ENCODE measurements at places on chromosomes 6 and 20.

DNA sequence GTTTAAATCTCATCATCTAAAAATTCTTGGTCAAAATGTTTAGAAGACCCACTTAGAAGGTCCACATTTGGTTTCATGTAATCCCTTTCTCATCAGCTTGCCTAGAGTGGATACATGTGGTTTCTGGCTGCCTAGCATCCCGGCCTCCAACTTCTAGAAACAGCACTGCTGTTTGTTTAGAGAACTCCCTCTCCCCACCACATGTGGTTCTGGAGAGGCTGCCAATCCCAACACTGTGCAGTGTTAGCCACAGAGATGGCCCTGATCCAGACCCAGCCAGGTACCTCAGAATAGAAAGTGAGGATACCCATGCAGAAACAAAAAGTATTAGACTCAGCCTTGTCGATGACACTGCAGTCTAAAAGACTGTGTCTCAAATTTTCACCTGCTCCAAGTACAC lies 241.8 kb downstream of the BCKDHB start:
- peak; percentile 58 for DNase-seq

DNA sequence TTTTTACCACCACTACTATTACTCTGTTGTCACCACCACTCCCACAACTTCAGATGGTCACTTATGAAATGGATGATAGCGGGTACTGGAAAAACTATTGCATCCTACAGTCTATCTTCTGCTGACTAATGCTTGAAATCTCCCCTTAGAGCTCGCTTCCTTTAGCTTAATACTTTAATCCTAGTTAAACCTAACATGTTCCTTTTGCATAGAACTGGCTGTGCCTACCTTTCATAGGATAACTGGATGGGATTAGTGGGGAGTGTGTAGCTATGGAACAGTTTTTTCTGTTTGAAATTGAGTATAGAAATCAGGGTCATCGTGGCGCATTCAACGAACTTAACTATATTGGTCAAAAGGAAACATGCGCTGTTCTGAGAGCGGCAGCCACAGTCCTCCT lies 294.7 kb downstream of the FARS2 start:
- no peak for DNase-seq

DNA sequence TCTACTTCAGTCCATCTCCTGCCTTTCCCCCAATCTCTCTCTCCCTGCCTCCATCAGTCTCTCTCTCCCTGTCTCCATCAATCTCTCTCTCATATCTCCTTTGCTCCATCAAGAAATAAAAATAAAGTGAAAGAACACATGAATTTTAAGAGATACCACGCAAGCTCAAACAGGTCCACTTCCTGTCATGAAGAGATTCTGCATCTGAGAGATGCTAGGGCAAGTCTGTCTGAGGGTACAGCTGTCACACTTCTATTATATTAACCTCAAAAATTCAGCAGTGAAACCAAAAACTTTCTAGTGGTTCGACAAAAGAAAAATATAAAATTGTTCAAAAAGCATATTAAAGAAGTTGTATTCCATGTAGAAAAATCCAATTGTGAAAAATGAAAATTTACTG lies 296.8 kb upstream of the RSPO3 start:
- no peak for DNase-seq

- DNase-seq = no peak
These were observed 127.8 kb upstream of the EEF1E1 start for GRCh38 chr6:8229915-8230756.

GRCh38 chr6:160238761-160239751 lies 19.6 kb downstream of the SLC22A2 start:
- DNase-seq = no peak

- DNase-seq = no peak
These were observed 15.1 kb downstream of the SLC22A3 start for GRCh38 chr6:160363016-160363996.

DNA sequence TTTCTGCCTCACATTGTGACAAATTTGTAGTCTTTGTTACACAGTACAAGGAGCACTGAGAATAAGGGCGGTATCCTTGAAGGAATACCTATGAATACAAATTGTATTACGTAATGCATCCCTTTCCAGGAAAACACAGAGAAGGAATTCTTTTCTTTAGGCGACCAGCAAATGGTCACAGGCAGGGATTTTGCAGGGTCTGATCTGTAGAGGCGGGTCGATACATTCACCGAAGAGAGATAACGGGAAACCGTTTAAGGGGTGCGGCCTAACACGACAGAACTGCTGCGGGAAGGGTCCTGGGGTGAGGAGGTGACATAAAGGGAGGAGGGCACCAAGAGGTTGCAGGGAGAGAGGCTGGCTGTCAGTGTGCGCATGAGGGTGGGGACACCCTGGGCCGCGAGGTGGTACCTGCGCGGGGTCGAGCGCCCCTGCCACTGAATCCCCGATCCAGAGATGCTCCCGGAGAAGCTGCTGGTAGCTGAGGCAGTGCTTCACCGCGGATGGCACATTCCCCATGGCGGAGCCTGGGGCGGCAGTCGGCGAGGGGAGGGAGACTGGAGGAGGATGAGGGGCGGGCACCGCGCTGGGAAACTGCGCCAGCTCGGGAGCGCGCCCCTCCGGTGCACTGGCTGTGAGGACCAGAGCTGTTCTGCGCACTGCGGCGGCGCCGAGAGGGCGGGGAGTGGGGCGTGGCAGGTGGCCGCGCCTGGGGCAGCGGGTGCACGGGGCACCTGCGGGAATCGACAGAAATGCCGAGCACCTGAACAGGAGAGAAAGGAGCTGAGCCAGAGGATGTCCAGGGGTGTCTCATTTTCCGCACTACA lies at the start of gene HMGCLL1:
TSS of gene HMGCLL1 (minus strand) at position 656 of the 827 bp plus-strand sequence. CDS start at position 519, 137 bp downstream.
- peak; percentile 79 for DNase-seq

- DNase-seq = no peak
These were observed 1127.5 kb downstream of the GRIK2 start for GRCh38 chr6:102520966-102521365.

- no peak for DNase-seq
These were observed 267.6 kb upstream of the SGK1 start for GRCh38 chr6:134585517-134585873.

- DNase-seq = peak; percentile 57
These were observed 136.4 kb downstream of the MTFR2 start for GRCh38 chr6:136113736-136114173.

DNA sequence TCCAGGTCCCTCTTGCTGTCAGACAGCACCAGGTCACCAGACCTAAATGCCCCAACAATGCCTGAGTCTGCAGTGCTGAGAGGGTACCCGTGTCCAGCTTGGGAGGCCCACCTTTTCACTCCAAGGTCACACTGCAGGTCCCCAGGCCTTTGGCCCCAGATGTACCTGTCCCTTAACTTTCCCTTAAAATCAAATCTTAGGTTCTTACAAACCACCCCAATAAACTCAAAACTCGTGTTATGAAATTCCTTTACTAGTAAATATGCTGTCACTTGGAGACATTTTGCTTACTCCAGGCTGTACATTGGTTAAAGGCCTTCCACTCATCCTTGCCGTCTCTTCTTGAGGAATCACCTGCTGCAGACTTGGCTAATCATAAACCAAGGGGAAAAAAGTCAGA lies 165.7 kb upstream of the RREB1 start:
- no peak for DNase-seq

DNA sequence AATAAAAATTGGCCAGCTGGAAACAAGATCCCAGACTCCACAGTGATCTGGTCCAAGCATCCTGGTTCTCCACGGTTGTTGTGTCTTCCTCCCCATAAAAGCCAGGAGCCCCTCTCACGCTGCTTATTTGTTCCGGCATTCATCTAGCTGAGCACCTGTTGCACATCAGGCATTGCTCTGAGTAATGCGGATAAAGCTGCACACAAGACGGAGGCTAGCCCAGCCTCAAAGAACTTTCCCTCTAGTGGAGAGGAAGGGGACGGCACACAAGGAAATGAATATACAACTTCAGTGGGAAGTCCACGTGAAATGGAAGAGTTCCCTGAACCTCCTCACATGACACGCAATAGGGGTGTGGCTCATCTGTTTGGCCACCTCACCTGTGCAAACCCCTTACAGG lies 30.3 kb upstream of the NXT1 start:
- no peak for DNase-seq

- no peak for DNase-seq
These were observed 283.9 kb upstream of the SUPT3H start for GRCh38 chr6:45661661-45662060.

DNA sequence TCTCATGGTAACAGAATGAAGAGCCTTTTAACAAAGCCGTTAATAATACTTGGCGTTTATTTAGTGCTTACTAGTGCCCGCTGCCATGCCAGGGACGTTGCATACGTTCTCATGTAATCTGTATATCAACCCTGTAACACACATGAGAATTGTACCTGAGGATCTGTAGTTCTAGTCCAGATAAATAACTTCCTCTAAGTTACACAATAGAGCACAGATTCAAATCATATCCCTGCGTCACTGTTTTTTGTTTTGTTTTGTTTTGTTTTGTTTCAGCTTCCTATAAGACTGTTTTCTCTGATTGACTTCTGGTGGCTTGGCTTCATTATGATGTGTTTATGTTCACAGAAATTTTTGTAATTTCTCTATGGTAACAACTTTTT lies 553 bp downstream of the ZSCAN16 start:
- DNase-seq = no peak

DNA sequence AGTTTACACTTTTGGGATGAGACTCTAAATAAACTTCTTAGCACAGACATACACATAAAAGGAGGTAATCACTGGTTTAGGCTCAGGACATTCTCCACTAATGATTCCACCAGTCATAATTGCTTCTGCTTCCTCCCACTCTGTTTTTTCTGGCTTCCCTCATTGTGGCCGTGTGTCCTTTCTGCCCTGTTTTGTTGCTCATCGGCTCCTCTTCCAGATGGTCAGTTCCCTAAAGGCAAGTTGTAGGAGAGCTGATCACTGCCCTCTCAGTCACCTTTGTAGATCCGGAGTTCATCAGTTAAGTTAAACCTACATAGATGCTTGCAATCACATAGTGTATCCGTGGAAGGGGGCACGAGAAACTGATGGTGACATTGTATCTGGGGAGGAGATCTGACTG lies 200.5 kb upstream of the ARG1 start:
- DNase-seq = no peak
